ENCODE measurements at places on chromosomes 16 and 17.
A peak's percentile ranks its signal among the peaks of the same experiment; 100 is the strongest.

GRCh38 chr16:75053791-75054555 is 55.1 kb downstream of the ZNRF1 start:
- DNase-seq: peak; percentile 69

DNA sequence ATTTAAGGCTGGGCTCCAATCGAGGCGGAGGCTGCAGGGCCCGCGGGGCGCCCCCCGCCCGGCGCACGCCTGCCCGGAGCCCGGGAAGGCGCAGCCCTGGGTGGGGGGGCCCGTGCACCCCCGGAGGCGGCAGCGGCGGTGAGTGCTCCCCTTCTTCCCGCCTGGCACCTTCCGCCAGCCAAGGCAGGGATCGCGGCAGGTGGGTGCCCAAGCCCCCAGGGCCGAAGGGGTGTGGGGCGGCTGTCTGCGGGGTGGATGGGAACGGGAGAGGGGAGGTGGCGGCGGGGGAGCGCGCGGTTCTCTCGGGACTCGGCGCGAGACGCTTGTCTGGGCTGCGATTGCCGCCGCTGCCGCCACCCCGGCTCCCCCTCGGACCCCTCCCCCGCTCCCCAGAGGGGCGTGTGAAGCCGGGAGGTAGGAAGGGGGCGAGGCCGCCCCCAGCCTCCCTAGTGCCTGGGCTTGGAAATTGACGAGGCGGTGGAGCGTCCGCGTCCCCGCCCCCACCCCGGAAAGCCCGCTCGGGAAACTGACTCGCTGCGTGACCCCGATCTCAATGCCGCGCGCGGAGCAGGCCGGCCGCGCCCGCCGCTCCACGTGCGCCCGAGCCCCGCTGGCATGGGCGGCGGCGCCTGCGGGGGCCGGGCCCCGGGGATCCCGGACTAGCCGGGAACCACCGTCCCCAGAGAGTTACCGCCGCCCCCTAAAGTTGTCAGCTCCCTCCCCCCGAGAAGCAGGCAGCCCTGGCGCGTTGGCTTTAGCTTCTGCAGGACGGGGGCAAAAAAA is 231.5 kb downstream of the MRTFB start:
- no peak for DNase-seq

GRCh38 chr17:79192503-79193351 is 118.1 kb downstream of the ENGASE start:
- no peak for DNase-seq

GRCh38 chr16:50664270-50664669 is 16.8 kb downstream of the SNX20 start:
- DNase-seq: no peak

DNA sequence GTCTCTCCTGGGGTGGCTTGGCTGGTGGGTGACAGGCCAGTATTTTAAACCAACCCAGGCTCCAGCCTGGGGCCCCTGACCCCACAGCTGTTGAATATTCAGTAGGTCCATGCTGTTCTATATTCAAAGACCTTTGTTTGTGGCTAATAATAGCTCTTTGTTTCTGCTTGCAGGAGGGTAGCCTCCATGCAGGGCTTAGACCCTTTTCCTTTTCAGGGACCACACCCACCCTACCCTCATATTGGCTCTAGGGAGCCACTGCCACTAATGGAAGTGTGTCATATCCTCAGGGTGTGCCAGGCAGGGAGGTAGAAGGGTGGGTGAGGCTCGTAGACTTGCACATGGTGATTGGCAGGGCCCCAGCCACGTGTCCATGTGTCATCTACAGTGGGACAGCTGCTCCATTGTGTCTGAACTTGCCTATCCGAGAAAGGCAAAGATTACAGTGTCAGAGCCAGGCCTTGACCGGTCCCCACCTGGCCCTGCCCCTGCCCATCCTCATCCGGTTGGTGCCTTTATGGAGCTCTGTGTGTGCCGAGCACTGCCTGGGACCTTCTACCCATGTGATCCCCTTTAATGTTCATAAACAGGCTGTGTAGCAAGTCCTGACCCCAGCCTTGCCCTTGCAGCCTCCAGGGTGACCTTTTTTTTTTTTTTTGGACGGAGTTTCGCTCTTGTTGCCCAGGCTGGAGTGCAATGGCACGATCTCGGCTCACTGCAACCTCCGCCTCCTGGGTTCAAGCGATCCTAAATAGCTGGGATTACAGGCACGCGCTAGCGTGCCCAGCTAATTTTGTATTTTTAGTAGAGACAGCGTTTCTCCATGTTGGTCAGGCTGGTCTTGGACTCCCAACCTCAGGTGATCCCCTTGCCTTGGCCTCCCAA is 22.1 kb downstream of the TMC7 start:
- DNase-seq: peak; percentile 99

- peak; percentile 44 for DNase-seq
Measured at GRCh38 chr17:8745586-8746500, 1.2 kb upstream of the CCDC42 start.

DNA sequence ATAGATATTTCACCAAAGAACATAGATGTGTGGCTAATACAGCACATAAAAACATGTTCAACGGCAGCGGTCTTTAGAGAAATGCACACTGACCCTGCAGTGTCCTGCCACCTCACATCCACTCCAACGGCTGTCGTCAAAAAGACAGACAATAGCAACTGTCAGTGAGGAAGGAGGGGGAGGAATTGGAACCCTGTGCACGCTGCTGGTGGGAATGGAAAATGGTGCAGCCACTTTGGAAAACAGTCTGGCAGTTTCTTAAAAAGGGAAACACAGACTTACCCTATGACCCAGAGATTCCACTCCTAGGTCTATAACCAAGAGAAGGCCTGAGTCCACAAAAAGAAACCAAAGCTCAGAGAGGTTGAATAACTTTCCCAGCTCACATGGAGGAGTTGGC is 7.7 kb downstream of the CEP295NL start:
- DNase-seq: no peak

DNA sequence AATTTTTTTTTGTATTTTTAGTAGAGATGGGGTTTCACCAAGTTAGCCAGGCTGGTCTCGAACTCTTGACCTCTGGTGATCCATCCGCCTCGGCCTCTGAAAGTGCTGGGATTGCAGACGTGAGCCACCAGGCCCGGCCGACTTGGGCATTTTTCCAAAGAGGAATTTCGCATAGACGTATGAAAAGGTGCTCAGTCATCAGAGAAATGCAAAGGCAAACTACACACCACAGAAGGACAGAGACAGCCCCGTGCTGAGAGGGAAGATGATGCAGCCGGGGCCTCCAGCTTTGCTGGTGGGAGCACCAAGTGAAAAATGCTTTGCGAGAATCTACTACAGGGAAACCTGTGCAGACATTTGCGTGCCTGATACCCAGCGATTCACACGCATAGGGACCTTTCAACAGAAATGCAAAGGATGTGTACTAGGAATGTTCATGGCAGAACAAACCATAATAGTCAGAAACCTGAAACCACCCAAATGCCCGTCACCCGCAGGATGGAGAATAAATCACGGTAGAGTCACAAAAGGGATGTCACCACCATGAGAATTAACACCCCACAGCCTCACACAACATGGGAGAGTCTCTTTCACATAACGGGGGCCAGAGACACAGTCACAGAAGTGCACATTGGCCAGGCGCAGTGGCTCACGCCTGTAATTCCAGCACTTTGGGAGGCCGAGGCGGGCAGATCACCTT is 5.2 kb downstream of the RAB40B start:
- no peak for DNase-seq

GRCh38 chr16:71217506-71217905 is 13.0 kb downstream of the HYDIN start:
- no peak for DNase-seq

DNA sequence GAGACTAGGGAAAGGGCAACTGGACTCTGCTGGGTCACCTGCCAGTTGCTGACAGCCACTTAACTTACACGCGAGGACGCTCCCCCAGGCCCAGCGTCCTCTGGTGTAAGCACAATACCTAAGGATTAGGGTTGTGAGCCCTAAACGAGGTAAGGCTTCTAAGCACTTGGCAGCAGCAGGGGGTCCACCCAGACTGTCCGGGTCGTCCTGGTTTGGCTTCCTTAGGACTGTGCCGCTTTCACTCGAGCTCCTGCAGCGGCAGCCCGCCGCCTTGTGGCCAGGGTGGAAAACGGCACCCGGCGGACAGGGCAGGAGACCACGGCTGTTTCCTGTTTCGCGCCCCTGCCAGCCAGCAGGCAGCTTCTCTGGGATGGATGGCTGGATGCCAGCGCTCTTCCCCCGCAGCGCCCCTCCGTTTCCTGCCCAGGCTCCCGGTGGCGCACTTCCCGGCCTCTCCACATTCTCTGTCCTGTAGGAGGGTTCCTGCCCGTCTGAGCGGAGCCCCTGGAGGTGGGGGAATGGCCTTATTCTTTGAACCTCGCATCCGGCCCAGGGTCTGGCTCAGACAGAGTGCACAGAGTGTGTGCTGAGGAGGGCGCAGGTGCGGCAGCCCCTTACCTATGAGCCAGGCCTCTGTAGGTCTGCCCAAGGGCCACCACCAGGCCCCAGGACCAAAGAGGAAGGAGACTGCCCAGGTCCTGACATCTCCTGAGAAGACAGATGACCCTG is 47.0 kb upstream of the AMZ2 start:
- peak; percentile 81 for DNase-seq

DNA sequence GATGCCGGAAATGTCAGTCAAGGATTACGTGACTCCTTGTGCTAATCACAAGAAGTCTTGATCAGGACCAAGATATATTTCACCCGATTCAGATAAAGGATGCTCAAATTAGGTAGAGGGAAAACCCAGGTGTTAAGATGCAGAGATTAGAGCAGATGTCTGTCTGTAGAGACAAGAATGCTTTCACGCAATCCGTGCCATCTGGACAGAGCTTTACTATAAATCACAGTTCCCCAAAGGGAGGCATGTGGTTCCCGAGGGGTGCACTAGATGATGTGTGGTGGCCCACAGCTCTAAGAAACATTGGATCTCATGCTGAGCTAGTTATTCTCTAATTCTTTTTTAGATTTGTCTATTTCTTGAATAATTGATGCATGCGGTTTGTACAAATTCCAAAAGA is 9.8 kb upstream of the MAP3K14 start:
- DNase-seq: no peak

- DNase-seq: no peak
Measured at GRCh38 chr17:6164996-6165395, 94.8 kb downstream of the WSCD1 start.

- DNase-seq: peak; percentile 40
Measured at GRCh38 chr16:49799172-49799571, 56.7 kb downstream of the ZNF423 start.
